ENCODE measurements at places on chromosomes 4 and X.

DNA sequence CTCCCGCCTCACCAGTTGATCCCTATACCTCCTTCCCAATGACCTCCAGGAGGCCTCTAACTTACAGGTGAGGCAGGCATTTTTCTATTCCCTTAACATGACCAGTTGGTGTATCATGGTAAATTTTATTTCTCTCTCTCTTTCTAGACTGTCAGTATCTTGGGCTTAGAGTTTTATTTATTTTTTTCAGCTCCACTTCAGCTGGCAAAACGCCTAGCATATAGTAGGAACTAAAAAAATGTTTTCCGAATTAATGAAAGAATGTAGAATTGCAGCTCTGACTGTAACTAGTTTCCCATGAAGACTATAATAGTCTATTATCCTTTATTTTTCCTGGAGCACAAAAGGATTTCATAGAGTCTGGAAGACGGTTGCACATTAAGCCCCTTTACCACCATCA, 84.8 kb downstream of the PDE5A start:
- no peak for DNase-seq

DNA sequence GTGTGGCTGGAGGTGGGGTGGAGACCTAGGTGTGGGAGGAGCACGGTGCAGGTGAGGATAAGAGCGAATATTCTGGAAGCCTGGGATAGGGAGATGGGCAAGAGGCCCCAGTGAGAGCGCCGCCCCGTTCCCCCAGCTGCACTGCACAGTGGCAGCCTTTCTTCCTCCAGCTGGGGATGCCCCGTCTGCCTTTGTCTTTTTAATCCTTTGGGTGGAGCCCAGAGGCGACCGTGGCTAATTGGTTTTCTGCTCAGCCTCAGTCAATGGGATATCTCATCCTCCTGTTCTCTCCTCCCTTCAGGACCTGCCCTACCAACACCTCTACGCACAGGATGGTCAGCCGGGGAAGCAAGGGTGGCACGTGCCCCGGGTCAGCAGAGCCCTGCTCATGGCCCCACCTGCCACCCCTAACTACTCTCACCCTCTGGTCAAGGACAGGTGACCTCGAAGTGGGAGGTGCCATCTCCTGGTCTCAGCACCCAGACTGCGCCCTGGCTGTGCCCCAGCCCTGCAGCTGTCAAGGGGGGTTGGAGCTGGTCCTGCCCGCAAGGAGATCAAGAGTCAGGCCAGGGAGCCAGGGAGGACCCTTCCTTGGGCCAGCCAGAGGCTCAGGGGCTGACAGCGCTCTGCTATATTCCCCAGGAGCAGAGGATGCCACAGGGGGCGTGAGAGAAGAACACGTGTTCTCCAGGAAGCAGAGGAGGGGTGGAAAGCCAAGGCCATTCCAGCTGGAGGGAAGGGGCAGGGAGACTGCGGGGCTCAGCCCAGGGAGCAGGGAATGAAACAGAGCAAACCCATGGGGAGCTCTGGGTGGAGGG, 64.0 kb downstream of the ADRA2C start:
- no peak for DNase-seq

DNA sequence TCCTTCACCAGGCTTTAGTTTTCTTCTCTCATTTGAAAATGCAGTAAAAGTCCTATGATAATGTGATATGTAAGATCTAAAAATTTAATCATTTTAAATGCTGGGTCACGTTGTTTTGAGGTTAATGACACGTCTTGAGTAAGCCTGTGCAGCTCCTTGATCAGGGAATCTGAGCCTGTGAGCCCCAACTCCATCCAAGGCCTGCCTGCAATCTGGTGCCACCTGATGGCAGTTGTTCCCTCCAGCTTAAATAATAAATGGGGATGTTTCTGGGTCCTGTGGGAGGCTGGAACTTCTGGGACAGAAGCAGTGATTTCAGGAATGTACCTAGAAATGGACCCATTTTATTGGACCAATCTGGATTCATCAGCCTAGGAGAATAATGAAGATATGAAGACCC, 455.4 kb upstream of the ADGRL3 start:
- no peak for DNase-seq

DNA sequence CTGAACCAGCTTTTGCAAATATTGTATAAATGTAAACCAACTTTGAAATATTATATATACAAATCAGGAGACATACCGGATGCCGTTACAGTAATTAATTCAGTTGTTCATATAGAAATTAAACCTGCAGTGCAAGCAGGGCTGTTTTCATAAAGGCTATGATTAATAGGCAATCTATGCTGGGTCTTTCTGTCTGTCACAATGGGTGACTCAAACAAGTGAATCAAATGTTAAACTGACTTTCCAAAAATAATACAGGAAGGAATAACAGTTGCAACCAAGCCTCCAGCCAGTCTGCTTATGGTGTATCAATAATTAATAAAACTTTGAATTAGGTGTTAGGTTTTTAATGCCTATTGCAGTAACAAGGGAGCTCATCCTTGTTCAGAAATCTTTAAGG, 43.9 kb downstream of the GABRB1 start:
- peak; percentile 43 for DNase-seq

- no peak for DNase-seq
These were observed 136.2 kb downstream of the CPXCR1 start for GRCh38 chrX:88883200-88883599.

GRCh38 chr4:107685740-107686139, 34.3 kb downstream of the PAPSS1 start:
- no peak for DNase-seq

GRCh38 chr4:134201216-134202161, at the start of gene PABPC4L:
TSS of gene PABPC4L (minus strand) at chr4:134201789. CDS start at chr4:134201019, 770 bp downstream.
- DNase-seq = peak; percentile 76

- no peak for DNase-seq
These were observed 58.6 kb downstream of the C4orf46 start for GRCh38 chr4:158613046-158613445.

GRCh38 chrX:34546366-34546765, 110.7 kb downstream of the TMEM47 start:
- no peak for DNase-seq

Data from Daoy (cell line).